Activated effector memory CD4-positive, alpha-beta T cell treated with anti-CD3 and anti-CD28 coated beads, Interleukin-2, amount 50 U/mL, for 16 hours (primary cell): ENCODE measurements at places on chromosomes 3 and 15.

DNA sequence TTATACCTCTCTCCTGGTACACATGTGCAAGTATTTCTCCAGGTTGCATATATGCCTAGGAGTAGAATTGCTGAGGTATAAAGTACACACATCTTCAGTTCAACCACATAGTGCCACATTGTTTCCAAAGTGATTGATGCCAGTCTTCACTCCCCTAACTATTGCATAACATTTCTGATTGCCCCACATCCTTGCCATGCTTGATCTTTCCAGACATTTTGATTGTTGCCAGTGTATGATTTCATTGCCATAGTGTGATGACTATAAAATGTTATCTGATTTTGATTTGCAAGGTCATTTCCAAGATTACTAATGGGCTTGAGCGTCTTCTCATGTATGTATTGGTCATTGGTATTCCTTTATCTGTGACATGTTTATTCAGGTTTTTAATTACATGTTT, 61.1 kb upstream of the MLF1 start:
- DNase-seq: no peak

DNA sequence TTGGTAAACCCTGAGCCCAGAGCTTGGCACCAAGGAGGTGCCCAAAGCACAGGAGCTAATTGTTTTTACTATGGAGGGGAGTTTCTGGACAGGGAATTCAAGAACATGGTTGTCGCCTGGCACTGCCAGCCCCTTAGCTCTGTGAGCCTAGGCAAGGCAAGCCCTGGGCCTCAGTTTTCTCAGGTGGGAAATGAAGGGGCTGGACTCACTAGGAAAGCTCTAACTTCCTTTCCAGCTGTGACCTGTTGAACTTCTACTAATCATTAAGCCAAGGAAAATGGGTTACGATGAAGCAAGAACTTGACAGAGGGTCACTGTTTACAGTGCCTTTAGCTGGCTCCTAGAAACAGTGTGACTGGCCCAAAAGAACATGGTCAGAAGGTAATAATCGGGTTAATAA, 277.2 kb downstream of the SHQ1 start:
- no peak for DNase-seq

DNA sequence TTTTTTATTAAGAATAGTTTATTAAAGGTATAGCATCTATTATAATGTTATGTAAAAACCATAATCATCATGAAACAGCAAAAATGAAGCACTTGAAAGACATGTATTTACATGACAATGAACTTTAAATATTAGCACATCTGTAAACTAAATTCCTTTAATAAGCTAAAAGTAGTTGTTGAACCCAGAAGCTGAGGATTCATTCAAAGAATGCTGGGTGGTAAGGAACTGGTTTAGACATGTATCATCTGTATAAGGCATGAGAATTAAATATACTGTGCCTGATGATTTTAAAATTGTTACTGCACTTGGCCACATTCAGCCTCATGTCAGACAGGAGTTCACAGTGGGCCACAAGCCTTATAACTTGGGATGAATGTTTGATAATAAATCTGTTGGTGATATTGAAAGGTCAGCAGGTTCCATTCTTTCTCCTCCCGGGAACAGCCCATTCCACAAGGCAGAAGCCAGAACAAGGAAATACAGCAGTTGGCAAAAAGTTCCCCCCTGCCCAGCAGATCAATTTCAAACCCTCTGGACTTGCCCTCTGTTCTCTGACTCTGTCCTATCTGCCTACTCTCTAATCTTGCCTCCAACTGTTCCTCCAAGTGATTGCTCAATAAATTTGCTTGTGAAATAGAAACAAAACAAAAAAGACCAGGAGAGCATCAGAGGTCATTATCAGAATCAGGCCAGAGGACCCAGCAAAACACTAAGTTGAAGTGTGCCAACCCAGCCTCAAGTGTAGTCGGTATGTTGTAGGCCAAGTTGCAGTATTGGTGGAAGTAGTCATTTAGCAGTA, 49.8 kb upstream of the TEX264 start:
- DNase-seq: no peak

DNA sequence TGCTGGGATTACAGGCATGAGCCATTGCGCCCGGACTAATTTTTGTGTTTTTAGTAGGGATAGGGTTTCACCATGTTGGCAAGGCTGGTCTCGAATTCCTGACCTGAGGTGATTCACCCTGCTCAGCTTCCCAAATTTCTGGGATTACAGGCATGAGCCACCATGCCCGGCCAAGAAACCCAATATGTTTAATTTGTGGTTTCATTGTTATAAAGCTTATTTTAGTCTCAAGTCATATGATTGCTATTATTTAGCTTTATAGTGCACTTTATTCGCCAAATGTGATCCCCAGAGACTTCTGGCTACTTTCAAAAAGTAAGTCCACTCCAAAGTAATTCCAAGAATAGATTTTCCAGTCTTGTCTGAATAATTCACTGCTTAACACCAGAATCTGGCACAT, 19.3 kb upstream of the SLC4A7 start:
- DNase-seq: no peak

DNA sequence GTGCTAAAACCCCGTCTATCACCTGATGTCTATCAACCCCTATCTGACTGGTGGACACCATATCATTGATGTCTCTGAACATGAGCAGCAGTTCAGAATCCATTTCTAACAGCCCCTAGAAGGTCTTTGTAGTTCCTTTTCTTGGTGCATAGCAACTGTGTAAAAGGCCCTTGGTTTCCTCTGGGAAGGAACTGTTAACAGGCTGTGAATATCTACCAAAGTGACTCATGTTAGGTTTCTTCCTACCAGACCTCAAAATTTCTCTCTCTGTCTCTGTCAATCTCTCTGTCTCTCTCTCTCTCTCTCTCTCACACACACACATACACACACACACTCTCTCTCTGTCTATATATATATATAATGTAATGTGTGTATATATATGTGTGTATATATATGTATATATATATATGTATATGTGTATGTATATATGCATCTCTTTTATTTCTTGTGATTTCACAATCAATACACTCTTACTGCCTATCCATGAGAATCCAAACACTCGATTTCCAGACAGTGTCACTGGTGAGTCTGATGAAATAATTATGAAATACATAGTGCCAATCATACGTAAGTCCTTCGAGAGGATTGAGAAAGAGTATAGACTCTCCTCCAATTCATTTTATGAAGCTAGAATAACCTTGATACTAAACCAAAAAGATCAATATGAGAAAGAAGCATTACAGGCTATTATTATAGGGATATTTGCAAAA, 335.9 kb upstream of the SLCO3A1 start:
- DNase-seq: no peak

- no peak for DNase-seq
Observed at GRCh38 chr3:132350814-132351213, 33.6 kb downstream of the ACP3 start.

- no peak for DNase-seq
Observed at GRCh38 chr3:78951342-78951945, 816.4 kb downstream of the ROBO1 start.

- DNase-seq: no peak
Observed at GRCh38 chr3:81716870-81717509, 44.5 kb downstream of the GBE1 start.

DNA sequence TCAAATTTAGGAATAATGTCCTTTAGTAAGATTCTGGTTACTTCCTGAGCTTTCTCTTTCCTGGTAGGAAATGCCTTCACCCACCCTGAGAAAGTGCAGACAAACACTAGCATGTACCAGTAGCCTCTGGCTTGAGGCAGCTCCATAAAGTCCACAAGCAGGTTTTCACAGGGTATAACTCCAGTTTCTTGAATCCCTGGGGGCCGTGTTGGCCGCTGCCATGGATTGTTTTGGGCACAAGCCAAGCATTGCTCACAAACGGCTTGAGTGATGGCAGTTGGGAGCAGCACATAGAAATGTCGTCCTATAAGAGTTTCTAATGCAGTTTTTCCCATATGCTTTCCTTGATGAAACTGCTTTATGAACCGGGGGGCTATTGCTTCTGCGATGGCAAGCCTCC, 164.1 kb downstream of the STXBP5L start:
- DNase-seq: no peak

- DNase-seq: no peak
Observed at GRCh38 chr3:143848704-143849103, 436 bp upstream of the SLC9A9 start.

GRCh38 chr15:83977992-83978391, 257.6 kb upstream of the GOLGA6L4 start:
- no peak for DNase-seq

- no peak for DNase-seq
Observed at GRCh38 chr3:32791833-32792232, 26.0 kb upstream of the TRIM71 start.
